ENCODE measurements at places on chromosomes 2 and 18.

DNA sequence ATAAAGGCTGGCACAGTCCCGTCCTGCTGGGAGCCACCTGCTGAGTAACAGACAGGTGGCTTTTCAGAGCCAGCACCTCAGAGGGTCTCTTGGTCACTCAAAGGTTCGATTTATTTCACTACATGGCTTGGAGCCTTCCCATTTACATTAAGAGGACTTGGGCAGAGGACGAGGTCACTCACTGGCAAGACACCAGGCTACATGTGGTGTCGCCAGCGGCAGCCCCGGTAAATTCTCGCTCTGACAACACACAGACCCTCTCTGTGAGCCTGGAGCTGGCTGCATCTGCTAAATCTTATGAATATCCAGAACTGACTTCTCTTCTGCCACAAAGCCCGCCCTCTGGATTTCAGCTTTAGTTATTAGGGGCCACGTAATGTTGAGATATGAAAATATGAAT lies 254.7 kb downstream of the VAPA start:
- no peak for DNase-seq

DNA sequence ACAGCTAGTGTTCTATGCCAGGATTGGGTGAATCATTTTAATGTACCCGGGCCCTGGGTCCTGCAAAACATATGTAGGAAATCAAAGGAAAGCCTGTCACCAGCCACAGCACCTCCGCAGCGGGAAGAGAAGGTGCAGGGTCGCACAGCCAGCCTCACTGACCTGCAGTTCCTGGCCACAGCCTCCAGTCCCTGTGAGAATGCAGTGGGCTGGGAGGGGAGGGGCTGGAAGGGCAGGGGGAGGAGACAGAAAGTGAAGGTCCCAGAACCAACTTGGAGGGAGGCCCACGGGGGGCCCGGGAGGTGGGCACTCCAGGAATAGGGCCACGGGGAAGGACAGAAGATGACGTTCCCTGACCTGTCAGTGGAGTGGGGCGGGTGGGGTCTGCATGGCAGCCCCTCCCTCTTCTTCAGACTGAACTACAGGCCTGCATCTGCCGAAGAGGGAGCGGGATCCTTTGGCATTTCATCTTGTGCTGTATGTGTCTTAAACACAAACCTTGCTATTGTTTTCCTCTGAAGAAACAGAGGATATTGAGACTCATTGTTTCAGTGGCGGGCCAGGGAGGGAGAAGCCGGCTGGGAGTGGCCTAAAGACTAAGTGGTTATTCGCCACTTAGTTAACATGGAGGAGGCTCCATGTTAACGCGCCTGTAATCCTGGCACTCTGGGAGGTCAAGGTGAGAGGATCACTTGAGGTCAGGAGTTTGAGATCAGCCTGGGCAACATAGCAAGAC lies 7.5 kb downstream of the MAL start:
- DNase-seq: no peak

GRCh38 chr18:55647331-55647730 lies 59.3 kb upstream of the TCF4 start:
- no peak for DNase-seq

GRCh38 chr2:208072250-208072892 lies 47.0 kb upstream of the PLEKHM3 start:
- peak; percentile 29 for DNase-seq

GRCh38 chr2:14513903-14514302 lies 118.6 kb upstream of the LRATD1 start:
- DNase-seq: no peak

GRCh38 chr2:235293061-235293460 lies 200.8 kb upstream of the AGAP1 start:
- DNase-seq: no peak

DNA sequence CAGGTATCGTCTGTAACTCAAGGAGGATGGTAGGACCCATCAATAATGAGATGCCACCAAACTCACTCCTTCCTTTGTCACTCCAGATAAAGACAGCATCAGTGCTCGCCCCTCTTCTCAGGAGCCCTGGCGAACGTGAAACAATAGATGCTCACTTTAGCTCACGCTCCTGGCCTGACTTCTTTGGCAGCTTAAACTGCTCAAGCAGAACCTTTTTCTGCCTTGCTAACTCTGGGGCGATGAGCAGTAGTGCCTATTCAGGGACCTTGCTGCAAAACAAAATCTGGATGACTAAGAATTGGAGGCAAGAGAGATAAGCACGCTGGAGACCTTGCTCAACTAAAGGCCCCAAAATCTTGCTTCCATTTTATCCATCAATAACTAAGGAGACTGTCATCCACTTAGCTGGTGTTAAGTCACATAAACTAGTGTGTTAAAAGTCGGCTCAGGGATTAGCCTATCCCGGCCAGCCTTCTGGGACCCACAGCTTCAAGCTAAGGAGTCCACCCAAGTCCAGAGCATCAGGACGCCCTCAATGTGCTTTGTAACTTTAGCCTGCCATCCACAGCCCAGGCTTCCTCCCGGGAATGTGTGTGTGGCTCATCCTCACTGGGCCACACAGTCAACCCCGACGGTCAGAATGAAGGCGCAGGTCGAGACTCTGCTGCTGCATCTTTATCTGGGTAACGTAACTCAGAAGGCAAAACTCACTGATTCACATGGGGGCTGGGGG lies 38.9 kb downstream of the ZNF516 start:
- DNase-seq: no peak

- no peak for DNase-seq
Observed at GRCh38 chr2:55092439-55092838, 42.2 kb upstream of the RTN4 start.

- no peak for DNase-seq
Observed at GRCh38 chr2:173623438-173624319, 269.0 kb downstream of the CDCA7 start.

DNA sequence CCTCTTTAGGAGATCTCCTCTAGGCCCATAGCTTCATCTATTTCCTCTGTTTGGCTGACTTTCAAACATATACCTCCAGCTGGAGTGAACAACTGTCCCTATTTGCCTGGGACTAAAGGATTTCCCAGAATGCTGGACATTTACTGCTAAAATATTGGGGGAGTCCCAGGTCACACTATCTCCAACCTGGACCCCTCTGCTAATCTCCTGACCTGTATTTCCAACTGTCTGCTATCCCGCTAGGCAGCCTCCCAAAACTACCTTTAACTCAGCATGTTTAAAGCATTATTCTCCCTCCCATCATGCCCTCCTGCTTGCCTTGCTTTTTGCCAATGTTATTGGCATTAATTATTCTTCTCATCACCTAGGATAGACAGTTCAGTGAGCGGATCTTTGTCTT lies 77.1 kb downstream of the THADA start:
- no peak for DNase-seq

DNA sequence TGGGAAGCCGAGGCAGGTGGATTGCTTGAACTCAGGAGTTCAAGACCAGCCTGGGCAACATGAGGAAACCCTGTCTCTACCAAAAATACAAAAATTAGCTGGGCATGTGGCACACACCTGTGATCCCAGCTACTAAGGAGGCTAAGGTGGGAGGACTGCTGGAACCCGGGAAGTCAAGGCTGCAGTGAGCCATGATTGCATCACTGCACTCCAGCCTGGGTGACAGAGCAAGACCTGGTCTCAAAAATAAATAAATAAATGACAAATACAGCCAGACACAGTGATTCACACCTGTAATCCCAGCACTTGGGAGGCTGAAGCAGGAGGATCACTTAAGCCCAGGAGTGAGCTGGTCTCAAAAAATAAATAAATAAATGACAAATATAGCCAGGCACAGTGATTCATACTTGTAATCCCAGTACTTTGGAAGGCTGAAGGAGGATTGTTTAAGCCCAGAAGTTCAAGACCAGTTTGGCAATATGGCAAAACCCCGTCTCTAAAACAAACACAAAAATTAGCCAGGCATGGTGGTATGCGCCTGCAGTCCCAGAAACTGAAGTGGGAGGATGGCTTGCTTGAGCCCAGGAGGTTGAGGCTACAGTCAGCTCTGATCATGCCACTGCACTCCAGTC lies 6.2 kb downstream of the KANSL3 start:
- peak; percentile 47 for DNase-seq

DNA sequence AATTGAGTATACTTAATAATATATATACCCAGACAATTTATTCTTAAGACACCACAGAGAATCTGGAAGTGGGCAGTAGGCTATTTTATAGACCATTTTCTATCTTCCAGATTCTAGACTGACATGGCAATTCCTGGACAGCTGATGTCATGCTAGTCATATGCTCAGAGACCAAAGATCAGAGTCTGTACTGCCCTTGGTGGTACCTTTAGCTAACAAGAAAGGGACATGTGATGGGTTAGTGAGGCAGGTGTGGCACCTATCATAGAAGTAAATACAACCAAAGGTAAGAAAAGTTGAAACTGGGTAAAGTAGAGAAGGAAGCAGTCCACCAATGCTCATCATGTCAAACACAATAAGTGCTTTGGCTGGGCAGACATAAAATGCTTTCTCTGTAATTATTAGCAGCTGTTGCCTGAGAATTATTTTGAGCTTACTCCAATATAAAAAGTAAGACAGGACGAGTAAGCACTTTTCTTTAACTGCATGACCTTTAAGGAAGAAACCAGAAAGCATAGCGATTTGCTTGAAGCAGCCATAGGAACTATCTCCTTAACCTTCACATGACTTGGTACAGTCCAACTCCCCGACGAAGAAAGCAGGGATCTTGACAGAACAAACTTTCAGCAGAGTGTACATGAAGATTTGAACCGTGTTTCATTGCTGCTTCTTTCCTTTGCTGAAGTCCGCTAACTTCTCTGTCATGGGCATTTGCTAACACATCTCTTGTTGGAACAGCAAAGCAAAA lies 47.1 kb downstream of the SLC40A1 start:
- DNase-seq: no peak

DNA sequence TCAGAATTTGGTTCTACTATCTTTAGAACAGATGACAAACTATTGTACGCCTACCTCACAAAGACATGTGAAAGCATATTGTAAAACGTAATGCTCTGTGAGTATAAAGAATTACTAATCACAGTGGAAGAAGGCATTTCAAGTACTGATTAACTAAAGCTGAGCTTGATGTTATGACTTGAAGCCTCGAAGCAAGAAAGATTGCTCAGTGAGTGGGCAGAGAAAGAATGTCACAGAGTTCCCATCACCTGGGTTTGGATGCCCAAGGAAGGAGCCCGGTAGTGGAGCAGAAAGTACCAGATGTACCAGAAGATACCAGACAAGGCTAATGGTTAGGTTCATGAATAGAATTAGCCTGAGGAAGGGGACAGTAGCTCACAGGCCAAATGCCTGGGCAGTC lies 39.5 kb upstream of the FAM110C start:
- DNase-seq: no peak

DNA sequence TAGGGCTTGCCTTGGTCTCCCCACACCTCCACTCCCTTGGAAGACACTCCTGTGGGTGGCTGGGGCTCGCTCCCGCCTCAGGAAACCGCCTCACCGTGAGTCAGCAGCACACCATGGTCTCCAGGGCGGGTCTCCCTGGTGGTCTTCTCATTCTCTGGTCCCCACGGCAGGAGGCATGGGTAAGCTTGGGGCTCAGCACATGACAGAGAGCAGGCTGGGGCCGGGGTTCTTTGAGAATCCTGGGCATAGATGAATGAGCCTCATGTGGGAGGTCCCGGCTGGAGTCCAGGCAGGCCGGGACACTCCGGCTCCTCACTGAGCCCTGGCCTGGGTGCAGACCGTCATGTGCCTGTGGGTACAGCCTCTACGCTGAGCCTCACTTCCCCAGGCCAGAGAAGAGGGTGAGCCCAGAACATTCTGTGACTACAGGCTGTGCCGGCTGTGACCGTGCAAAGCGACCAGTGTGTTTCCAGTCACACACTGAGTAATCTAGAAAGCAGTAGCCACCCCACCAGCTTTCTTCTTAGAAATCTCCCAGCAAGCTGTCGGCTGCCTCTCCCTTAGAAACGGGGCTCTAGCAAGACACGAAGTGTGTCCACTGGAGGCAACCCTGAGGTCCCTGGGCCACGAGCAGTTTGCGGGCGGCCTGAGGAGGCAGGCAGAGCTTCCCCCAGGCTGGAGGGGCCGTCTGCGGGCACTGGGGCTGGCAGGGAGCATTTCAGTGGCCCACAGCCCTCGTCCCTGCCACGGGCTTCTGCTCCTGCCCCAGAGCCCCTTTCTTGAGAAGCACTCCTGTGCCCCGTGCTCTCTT lies 93.1 kb downstream of the RHOB start:
- DNase-seq: no peak

DNA sequence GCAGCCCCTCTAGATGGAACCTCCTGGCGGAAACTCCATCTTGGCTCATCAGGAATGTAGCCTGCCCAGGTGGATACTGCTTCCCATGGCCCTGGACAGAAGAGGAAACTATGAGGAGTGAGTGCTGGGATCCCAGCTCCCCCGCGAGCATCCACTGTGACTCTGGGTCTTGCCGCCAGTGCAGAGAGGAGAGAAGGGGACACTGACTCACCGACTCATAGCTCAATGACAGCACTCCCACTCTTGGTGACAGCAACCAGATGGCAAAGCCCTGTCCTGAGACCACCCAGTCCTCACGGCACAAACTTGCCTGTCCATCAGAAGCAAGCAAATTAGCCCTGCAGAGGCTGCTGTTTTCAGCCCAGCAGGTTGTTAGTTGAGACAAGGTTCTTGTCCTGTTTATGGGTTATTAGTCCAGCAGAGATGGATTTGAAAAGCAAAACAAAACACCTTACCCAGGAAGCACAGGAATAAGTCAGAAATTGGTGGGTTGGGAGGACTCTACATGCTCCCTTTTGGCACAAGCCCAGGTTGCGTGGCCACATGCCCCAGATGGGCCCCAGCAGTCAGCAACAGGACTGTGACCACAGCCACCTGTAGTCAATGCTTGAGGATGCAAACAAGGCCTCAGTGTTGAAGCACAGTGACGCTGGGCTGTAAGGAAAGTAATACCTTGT lies 111.5 kb upstream of the GLI2 start:
- no peak for DNase-seq

DNA sequence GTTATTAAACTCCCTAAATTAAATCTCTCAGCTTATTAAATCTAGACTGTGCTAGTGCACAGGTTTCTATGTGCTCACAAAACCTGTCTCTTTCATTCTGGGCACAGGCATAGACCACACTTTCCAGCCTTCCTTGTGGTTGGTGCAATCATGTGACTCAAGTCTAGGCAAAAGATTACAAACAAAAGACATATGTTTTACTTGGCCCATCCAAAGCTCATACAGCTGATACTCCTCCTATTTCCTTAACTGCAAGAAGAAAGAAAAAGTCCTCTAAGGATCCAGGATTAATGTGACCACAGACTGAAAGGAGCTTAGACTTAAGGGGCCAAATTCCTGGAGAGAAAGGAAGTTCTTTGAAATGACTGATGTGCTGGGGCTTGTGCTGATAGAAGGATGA lies 731.3 kb upstream of the RAB6C start:
- DNase-seq: no peak

- DNase-seq: no peak
Observed at GRCh38 chr2:218788529-218789255, 6.7 kb downstream of the CYP27A1 start.

GRCh38 chr2:218558986-218559385 lies 9.2 kb downstream of the USP37 start:
- DNase-seq: no peak

- DNase-seq: peak; percentile 10
Observed at GRCh38 chr2:215532844-215533243, 97.0 kb upstream of the FN1 start.

GRCh38 chr2:161134547-161135518 lies 25.4 kb upstream of the TANK start:
- peak; percentile 66 for DNase-seq

Data from trophoblast cell (in vitro differentiated cells and primary cell).